ENCODE measurements at places on chromosomes 6 and 20.

GRCh38 chr6:16698162-16698533 is 63.1 kb downstream of the ATXN1 start:
- peaks cover 2% of the 10 kb centered on the region for H3K4me1 ChIP-seq
- no peak overlapping the region for H3K27ac ChIP-seq
- H3K4me3 ChIP-seq: no peak overlapping the region
- H3K27me3 ChIP-seq: no peaks in the 10 kb centered on the region

DNA sequence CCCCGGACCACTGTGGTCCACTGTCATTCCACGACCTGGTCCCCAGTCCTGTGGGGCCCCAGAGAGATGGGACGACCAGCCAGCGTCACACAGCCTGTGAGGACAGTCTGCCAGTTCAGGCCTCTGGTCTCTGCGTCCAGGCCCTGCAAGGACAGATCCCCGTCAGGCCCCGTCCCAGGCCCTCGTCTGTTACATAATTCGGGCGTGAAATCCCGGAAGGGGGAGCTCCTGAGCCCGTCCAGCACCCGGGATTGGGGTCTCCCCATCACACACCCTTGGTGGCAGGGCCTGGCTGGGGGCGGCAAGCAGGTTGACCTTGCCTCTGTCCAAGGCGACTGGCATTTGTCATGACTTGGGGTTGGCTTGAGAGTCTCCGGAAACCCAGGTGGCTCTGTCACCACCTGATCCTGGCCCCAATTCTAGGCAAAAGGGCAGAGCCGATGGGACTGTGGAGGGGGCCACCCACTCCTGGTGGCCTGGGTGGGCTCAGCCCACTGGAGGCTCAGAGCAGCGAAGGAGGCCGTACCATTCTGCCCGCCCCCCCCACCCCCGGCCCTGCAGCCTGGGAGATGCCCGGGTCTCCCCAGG is 73.8 kb upstream of the GATA5 start:
- H3K27me3 ChIP-seq: no peaks in the 10 kb centered on the region
- no peaks in the 10 kb centered on the region for H3K36me3 ChIP-seq
- H3K4me1 ChIP-seq: no peaks in the 10 kb centered on the region

GRCh38 chr6:136036601-136037000 is 185.1 kb downstream of the PDE7B start:
- no peaks in the 10 kb centered on the region for H3K27me3 ChIP-seq
- H3K4me3 ChIP-seq: no peak overlapping the region
- H3K27ac ChIP-seq: no peak overlapping the region

DNA sequence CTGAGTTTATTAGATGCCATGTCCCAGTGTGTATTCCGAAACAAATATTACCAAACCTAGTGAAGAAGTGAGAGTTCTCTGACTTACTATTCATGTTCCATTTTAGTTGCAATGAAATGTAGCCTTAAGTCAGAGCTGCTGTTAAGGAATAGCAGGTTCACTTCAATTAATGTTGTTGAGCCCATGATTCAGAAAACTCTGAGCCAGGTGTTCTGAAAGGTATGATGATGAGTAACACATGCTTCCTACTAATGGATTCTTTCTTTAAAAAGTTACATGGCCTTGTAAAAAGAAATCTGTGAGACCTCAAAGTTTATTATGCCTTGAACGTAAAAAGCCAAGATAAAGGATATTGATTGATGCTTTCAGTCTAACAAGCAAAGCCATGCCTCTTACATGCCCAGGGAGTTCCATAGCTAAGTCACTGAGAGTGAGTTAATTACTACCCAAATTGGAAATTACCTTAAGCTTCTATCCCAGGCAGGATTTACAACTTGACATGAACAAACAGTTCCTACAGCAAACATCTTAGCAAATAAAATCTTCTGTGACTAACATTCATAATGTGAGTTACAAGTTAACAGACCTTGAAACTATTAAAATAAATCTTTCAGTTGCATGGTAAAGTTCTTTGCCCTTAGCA is 122.9 kb downstream of the AKAP7 start:
- H3K27ac ChIP-seq: no peak overlapping the region
- peaks cover 3% of the 10 kb centered on the region for H3K36me3 ChIP-seq
- H3K4me1 ChIP-seq: no peaks in the 10 kb centered on the region
- H3K27me3 ChIP-seq: no peaks in the 10 kb centered on the region
- no peak for DNase-seq

DNA sequence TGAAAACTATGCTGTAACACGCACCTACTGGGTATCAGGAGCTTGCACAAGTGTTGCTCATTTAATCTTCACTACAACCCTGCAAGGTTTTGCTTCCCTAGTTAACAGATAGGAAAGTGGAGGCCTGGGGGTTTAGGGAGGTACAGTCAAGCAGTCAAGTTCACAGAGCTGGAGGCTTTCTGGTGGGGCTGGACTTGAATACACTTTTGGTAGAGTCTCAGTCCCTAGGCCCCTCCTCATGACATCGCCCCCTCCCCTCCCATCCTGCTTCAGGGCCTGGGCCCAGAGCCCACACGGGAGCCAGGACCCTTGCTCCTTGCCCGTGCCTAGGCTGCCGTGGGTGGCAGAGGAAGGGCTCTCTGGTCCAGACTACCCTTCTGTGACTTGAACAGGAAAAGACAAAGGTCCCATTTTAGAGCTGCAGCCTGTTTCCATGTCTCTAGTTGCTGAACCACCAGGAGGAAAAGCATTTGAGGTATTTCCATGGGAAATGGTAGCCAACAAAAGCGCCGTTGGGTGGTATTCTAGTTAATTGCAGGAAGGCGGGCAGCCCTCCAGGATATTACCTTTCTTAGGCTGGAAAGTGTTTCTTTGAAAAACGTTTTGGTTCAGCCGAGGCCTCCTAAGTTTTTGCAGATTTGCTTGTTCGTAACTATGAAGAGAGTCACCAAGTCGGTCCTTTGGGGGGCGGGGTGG is 84.9 kb downstream of the CDC5L start:
- DNase-seq: no peak
- no peak overlapping the region for H3K4me3 ChIP-seq
- no peaks in the 10 kb centered on the region for H3K4me1 ChIP-seq
- H3K36me3 ChIP-seq: no peaks in the 10 kb centered on the region
- H3K27ac ChIP-seq: no peak overlapping the region
- H3K27me3 ChIP-seq: no peaks in the 10 kb centered on the region

Measured in aorta (tissue), 5 donors.